Stimulated activated CD4-positive, alpha-beta T cell treated with anti-CD3 and anti-CD28 coated beads, Interleukin-4, amount 100 ng/mL, for 24 hours (primary cell): ENCODE measurements at places on chromosomes 11 and 22.
A peak's percentile ranks its signal among the peaks of the same experiment; 100 is the strongest.

- no peak for DNase-seq
Measured at GRCh38 chr11:10205928-10206327, 88.1 kb downstream of the SBF2 start.

DNA sequence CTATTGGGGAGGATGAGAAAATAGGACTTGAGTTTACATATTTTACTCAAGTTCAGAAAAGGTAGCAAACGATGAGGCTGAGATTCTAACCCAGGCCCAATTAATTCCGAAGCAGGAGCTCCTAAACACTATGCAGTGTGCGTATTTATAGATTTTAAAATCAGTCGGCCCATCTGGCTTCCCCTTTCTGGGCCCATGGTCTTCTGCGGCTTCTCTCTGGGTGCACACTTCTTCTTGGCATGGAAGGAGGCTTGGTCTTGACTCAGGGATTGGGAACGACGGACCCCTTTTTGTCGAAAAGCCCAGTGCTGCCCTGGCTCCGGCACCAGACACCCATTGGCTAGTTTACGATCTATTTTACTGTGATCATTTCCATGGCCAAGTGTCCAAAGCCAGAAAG lies 1433.8 kb downstream of the BRD1 start:
- DNase-seq, result no peak

- DNase-seq, result peak; percentile 79
Measured at GRCh38 chr11:69642913-69643632, 2.1 kb downstream of the CCND1 start.

- no peak for DNase-seq
Measured at GRCh38 chr11:7869467-7869866, 61.6 kb downstream of the OR10A6 start.

DNA sequence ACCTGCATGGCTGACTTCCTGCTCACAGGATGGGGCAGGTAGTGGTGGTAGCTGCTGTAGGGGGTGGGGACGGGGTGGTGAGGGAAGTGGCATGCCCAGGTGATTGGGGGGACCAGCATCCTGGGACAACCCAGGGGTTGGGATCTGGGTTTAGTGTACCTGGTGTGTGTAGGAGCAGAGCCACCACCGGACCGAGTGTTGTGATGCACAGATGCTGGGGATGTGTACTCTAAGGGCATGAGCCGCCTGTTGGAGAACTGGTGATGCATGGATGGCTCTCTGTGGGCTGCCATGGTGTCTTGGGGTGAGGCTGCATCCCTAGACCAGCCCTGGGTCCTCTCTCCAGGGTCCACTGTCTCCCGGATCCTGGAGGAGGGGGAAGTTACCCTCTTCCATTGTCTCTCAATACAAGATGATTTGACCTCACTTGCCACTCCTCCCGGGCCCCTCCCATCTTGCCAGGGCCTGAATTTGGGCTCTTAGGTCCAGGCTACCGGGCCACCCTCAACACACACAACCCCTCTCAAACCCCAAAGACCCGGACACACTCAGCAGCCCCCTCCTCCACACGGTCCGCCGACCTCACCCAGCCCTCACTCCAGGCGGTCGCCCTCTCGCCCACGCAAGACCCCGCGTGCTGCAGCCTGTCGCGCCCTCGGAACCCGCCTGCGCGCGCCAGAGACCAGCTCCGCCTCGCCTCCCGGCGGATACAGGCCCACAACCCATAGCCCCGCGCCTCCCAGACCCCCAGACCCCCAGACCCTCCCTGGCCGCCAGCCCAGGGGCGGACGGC lies 619 bp downstream of the LRRC75B start:
- DNase-seq, result no peak

DNA sequence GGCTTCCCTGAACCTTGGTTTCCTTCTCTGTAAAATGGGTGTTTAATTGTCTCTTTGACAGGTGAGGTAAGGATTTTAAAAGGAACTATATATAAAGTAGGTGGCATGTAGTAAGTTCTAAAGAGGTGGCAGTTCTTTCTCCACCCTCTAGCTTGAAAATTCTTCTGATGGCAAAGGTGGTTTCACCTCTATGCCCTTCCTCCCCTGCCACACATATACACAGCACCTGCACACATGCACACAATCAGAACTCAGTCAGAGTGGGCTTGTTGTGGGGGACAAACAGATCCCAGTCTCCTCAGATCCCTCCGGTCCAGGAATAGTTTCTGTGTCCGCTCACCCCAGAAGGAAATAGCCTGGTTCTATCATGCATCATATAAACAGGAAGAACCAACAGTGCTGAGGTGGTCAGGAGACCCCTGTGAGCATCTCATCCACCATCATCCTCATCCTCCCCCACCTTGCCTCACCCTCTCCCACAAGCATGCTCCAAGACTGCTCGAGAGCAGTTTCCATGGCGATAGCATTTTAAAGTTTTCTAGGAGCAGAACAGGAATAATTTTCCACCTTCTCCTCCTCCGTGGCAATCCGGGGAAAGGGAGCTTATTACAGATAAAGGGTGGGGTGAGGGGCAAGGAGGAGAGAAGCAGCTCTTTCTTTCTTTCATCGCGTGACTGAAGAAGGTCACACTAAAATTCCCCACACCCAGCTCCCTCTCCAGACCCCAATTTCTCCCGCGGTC lies 123.6 kb downstream of the CHST1 start:
- DNase-seq, result no peak

DNA sequence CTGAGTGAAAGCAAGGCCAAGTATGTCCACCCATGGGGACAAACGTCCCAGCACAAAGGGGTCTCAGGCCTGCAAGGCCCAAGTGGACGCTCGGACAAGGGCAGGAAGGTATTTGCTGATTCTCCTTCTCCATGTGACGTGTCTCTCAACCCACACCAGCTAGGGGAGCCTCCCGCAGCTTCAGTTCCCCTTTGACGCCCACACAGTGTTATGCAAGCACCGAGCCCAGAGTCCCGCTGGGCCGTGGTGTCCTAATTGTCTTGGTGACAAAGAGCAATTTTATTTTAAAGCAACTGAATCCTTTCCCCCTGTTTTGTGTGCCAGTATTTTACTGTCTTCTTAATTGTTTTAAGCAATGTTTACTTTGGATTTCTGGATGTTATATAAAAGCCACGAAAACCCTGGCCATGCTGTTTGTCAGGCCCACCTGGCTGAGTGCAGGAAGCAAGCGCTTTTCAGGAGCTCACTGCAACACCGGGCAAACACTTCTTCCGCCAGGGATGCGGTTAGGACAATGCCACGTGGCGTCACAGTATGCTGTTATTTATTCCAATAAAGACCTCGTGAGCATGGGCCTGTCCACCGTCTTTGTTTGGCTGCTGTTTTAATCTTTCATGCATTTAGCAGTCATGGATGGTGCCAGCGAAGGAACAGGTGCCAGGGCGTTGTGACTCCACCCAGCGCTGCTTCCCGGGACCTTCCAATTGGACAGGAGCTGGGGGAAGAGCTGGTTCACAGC lies 8.2 kb upstream of the PARVG start:
- DNase-seq, result no peak

- DNase-seq, result no peak
Measured at GRCh38 chr11:14111496-14111895, 149.0 kb downstream of the SPON1 start.

- DNase-seq, result no peak
Measured at GRCh38 chr11:128902515-128903066, 11.4 kb downstream of the KCNJ5 start.

GRCh38 chr22:48068323-48068885 lies 1306.0 kb downstream of the TBC1D22A start:
- no peak for DNase-seq

DNA sequence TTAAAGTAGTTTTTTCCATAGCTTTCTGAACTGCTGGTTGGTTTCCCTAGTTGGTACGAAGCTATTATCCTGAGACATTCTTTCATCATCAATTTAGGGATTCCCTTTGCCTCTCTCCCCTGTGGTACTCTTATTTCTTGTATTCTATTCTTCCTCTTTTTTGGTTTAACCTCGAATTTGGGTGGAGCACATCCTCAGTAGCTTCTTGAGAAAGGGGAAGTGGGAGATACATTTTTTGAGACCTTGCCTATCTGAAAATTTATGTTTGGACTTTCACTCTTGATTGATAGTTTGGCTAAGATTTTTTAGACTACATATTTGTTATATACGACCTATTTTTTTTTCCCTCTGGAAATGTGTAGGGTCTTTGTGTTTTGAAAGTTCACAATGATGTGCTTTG lies 121.7 kb upstream of the ZBED5 start:
- no peak for DNase-seq

DNA sequence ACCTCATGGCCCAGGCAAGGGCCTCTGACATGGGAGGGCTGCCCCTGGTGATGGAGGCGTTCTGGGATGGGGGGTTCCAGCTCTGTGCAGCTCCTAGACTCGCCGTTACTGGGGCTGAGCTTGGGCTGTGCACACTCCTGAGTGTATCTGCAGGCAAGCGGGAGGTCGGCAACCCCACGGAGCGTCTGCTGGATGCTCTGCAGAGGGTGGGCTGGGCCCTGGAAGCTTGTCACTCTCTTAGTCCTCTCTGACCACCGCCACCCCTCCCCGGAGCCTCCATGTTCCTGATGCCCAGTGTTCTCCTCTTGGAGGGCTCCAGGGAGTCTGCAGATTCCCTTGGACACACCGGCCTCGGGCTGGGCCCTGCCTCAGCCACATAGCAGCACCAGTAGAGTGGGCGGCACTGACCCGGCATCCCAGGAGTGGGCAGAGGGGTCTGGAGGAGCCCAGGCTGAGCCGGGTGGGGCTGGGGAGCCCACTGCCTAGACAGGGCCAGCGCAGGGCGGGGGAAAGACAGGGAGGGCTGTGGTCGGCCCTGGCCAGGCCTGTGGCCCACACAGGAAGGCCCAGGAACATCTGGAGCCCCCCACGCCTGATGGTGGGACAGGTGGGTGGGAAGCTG lies 20.6 kb upstream of the MUC5B start:
- DNase-seq, result no peak

GRCh38 chr11:116263770-116264169 lies 509.0 kb downstream of the BUD13 start:
- DNase-seq, result no peak

DNA sequence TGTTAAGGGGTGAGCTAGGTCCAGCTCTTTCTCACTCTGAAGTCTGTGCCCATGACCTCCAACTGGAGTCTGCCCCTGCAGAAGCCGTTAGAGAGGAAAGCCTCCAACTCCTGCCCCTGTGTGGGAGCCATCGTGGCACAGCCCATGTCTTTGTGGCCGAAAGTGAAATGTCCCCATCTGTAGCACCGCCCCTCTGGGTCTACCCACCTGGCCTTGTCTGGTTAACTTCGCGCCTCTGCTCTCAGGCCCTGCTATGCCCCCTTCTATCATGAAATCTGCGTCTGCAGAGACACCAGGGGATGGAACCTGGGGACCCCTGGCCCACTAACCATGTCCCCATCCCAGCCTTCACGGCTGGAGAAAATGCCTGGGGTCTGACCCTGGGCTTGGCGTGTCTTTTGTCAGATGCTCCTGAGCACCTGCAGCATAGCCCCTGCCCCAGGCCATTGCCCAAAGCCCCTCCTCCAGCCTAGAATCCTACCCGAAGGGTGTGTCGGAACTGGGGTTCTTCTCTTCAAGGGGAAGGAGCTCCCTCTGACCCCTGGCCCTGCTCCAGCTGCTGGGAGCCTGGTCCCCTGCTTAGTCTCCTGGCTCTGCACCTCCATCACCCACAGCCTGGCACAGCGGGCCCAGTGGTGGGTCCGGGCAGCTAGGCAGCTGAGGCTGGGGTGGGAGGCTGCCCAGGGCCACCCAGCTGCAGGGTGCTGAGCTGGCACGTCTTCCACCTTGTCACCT lies 35.8 kb upstream of the HMOX1 start:
- no peak for DNase-seq

GRCh38 chr22:49838771-49839717 lies 11.4 kb upstream of the BRD1 start:
- peak; percentile 85 for DNase-seq

DNA sequence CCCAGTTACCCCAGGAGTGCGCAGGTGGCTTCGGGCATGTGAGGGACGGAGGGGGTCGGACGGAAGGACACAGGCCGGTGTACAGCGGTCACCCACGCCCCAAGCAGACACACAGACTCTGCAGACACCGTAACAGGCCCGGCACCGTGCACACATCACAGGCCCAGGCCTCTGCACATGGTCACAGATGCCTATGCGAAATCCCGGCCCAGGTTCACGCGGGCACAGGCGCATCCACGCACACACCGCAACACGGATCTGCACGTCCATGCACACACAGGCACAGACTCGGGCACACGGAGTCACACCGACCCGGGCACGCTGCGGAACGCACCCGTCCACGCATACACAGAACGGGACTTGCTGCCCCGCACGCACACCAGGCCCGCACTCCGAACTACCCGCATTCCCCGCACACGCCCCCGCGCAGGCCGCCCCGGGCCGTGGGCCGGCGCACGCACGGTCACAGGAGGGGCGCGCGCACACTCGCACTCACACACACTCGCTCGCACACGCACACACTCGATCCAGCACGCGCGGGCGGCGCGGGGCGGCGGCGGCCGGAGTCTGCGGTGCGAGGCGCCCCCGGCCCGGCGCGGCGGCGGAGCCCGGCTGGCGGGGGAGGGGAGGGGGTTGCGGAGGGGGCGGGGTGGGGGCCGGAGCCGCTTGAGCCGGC lies at the start of gene MGAT3:
TSS of gene MGAT3 (plus strand) at position 491 of the 676 bp plus-strand sequence. CDS start 30,336 bp downstream, outside the sequence.
- no peak for DNase-seq

GRCh38 chr11:27861706-27862430 lies 161.6 kb upstream of the BDNF start:
- no peak for DNase-seq

- DNase-seq, result no peak
Measured at GRCh38 chr11:69854713-69855112, 35.5 kb upstream of the FGF3 start.

- DNase-seq, result no peak
Measured at GRCh38 chr22:43312608-43313007, 30.6 kb downstream of the SCUBE1 start.

DNA sequence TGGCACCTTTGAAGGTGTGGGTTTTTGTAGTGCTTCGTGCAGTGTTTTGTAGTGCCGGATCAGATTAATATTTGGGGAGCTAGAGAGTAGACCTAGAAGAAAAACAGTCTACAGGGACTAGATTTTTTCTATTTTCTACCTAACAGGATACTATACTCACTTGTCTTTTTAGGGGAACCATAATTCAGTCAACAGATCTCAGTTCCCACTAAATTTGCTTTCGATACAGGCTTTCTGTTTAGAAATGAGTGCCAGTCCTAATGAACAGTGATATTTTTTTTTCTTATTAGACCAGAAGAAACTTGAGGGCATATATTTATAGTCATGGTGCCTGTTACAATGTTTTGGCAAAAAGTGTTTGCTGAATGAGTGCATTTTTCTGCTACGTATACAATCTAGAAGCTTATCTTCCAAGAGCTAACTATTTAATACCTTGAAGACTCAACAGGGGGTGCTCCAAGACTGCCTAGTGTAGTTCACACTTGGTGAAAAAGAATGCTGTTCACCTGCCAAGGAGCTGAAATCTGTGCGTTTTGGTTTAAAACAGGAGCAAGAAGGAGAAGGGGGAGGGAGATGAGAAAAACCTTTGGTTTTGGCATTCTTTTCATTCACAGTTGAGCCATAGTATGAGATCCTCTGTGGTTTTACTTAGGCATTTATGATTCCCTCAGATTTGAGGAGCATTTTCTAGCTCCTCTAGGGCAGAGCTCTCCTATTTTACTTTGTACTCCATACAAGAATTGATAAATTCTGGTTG lies 44.9 kb upstream of the VSTM5 start:
- peak; percentile 8 for DNase-seq

- no peak for DNase-seq
Measured at GRCh38 chr11:28528217-28528616, 420.0 kb downstream of the METTL15 start.

GRCh38 chr11:9137293-9138132 lies 46.1 kb upstream of the SCUBE2 start:
- peak; percentile 74 for DNase-seq
